ENCODE measurements at places on chromosomes 3 and 15.

GRCh38 chr3:42504334-42505127 lies 2.1 kb downstream of the VIPR1 start:
- DNase-seq = no peak

DNA sequence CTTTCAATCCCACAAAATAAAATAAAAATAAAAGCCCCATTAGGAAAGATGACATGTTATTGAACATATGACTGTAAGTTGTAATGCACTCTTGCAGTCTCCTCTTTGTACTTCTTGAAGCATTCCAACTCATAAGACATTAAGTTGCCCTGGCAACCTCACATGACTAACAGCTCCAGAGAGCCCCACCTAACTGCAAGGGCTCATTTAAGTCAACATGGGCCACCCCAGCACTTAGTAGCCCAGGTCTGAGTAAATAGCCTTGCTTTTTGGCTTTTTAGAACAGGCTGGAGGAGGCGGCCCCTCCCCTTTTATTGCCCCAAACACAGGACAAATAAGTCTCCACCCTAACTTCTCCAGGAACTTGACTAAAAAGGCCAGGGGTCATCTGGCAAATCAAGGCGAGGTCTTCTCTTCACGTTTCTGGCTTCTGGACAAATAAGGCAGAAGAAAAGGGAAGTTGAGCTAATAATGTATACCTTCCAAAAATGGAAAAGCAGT lies 135.1 kb downstream of the TMCO5A start:
- no peak for DNase-seq

GRCh38 chr3:194971965-194972364 lies 286.3 kb downstream of the FAM43A start:
- DNase-seq = no peak

- DNase-seq = no peak
These were observed 74.8 kb upstream of the RPL32 start for GRCh38 chr3:12916159-12916558.

GRCh38 chr15:33639978-33640377 lies 328.3 kb upstream of the CHRM5 start:
- peak; percentile 64 for DNase-seq

GRCh38 chr3:37773911-37774310 lies 87.8 kb upstream of the CTDSPL start:
- no peak for DNase-seq

- no peak for DNase-seq
These were observed 558.7 kb downstream of the MAGI1 start for GRCh38 chr3:65479990-65480389.

DNA sequence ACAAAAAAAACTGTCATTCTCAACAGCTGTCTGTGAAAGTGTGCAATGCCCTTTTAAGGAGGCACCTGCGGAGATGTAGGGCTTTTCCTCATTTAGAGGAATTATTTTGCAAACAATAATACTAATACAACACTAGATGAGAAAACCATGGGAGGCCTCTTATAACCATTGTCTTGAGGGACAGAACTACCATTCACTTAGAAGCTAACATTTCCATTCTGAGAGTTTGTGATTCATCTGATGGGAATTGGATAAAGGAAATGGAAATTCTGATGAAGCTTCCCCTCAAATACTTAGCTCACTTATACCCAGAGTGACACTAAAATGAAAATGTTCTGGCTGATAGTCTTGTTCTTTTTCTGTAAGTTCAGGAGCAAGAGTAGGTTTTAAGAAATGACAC lies 147.7 kb downstream of the CADPS start:
- DNase-seq = no peak

DNA sequence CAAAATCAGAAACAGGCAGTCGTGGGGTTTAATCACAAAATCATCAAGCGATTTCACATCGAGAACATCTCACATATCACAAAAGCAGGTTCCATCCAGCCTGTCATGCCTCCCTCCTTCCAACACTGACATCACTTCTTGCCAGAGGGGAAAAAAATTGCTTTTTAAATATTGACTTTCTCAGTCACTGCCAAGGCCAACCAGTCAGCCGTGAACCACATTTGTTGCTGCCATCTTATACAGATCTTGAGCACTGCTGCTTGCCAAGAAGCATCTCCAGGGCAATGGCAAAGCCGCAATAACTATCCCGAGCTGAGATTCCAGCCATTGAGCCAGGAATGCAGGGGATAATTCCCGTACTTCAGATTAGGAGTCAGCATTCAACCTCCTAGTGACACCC lies 174.6 kb downstream of the ANXA2 start:
- DNase-seq = peak; percentile 67

DNA sequence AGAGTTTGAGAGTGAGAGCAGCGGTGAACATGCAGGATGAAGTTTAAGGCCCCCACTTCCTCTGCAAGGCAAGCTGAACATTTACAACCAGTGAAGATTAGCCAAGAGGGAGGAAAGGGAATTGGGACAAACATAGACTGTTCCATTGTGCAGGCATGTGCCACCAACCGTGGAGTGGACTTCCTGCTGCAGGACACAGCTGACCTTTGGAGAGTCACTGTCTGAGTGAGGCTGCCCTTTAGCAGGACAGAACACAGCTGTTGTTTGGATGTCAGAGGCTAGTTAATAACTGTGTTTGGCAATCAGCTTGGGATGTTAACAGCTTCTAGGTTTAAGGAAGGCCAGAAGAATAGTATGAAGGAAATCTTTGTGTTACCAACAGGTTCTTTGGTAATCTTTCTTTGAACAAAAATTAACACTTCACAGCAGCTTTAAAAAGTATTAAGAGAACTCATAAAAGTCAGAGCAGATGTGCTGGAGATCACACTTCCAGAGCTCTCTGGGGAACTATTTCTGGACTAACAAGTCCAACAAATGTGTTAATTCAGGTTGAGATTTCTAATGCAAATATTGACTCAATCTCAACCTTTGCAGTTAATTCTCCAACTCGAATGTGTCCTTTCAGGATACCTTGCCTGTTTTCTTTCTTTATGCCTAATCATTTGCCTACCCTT lies 31.4 kb downstream of the CTDSPL start:
- DNase-seq = no peak

- DNase-seq = no peak
These were observed 92.9 kb downstream of the GPR156 start for GRCh38 chr3:120192159-120192558.

- no peak for DNase-seq
These were observed 86.4 kb downstream of the POLR2M start for GRCh38 chr15:57792724-57793449.

DNA sequence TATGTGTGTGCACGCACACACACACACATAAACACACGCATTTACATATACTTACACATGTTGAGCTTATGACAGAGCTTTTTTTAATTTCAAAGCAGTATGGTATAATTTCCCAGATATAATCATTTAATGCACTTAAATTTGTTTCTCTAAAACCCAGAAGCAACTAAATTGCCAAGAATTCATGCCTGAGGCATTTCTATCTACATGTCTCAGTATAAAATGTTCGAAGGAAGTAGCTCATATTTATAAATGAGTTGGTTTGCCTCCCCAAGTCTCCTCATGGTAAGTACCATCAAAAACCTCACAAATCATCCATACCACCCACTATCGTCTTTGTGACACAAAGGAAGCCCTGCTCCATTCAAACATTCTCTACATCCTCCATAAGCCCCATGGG lies 130.6 kb downstream of the RPL22L1 start:
- no peak for DNase-seq

- peak; percentile 69 for DNase-seq
These were observed 765.1 kb downstream of the ROBO1 start for GRCh38 chr3:79002465-79003372.

- no peak for DNase-seq
These were observed 63.3 kb upstream of the STRIT1 start for GRCh38 chr3:155356594-155357370.

GRCh38 chr3:87069971-87070370 lies 79.0 kb upstream of the VGLL3 start:
- DNase-seq = no peak

DNA sequence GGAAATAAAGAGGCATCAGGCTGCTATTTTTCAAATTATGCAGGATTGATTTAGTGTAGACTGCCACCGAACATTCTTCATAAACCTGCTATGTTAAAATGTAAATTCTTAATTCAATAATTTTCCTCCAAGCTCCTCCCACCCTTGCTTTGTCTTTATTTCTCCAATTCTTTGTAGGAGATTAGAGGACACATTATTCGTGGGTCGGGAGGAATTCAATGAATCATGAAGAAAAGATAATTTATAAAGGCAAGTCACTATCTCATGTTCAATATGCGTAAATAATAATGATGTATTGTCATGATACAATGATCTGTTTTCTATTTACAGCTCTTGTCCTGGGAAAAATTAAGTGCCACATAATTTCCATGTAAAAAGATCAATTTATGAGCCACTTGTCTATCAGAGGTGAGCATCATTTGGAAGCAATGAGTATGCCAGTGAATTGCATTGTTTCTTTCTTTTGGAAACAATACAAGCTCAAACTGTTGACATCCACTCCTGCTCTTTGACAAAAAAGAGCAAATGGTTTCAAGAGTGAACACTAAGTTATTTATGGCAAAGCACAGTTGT lies 148.0 kb upstream of the MITF start:
- DNase-seq = no peak

- no peak for DNase-seq
These were observed 458.8 kb downstream of the MECOM start for GRCh38 chr3:169204751-169205150.

DNA sequence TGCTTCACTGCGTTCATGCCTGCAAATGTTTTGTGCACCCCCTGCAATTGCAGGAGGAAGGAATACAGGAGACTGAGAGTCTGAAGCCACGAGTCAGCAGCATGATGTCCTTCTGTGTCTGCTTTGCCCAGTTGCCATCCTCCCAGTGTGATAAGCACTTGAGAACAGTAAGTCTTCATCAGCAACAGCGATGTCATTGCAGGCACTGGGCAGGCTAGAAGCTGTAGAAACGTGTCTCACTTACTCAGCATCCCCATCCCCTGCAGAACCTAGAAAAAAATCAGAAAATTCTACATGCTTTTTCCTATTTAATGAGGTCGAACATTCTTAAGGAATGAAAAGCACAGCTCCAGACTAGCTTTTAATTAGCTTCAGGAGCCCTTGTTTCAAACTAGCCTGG lies 156.5 kb upstream of the LPP start:
- DNase-seq = no peak

GRCh38 chr15:41241221-41241964 lies 10.3 kb downstream of the CHP1 start:
- DNase-seq = peak; percentile 80

DNA sequence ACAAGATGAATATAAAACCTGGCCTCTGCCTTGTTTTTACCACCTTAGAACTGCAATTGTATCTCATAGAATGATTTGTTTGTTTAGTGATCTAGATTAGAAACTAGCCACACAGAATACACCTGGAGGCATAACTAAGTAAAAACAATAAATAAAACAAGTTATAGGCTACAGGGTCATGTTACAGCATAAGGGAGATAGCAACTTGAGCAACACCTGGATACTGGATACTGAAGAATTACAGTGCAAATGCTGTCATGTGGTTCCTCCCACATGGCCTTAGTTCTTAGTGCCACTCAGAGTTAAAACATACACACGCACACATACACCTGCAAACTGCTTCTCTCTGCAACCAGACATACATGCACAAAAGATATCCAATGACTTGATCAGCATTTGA lies 563.4 kb upstream of the DPPA4 start:
- DNase-seq = peak; percentile 86

DNA sequence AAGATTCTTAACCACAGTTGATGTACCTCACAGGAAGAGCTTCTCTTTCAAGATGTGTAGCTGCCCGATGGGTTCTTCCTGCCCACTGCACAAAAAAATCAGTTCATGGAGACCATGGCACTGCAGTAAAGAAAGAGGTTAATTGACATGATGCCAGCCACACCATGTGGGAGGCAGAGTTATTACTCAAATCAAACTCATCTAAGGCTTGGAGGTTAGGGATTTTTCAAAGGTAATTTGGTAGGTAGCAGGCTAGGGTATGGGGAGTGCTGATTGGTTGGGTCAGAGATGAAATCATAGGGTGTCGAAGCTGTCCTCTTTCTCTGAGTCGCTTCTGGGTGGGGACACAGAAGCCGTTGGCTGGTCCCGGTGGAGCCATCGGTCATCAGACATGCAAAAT lies 57.4 kb upstream of the BDH1 start:
- DNase-seq = no peak

DNA sequence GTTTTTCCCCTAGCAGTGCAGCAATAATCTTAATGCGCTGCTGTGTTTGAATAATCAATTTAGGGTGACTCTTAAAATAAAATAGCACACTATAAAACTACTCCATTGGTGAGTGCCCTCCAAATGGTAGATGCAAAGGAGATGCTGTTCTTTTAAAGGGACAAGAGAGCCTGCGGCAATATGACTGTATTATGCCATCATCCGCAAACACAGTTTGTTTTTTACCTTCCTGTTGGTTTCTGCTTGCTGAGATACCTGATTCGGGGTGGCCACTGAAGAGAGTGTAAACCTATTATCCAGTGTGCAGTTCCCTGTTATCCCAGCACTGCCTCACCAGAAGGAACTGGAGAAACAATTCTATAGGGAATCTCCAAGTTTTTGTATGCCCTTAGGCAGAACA lies 523.1 kb upstream of the TGFBR2 start:
- DNase-seq = no peak

DNA sequence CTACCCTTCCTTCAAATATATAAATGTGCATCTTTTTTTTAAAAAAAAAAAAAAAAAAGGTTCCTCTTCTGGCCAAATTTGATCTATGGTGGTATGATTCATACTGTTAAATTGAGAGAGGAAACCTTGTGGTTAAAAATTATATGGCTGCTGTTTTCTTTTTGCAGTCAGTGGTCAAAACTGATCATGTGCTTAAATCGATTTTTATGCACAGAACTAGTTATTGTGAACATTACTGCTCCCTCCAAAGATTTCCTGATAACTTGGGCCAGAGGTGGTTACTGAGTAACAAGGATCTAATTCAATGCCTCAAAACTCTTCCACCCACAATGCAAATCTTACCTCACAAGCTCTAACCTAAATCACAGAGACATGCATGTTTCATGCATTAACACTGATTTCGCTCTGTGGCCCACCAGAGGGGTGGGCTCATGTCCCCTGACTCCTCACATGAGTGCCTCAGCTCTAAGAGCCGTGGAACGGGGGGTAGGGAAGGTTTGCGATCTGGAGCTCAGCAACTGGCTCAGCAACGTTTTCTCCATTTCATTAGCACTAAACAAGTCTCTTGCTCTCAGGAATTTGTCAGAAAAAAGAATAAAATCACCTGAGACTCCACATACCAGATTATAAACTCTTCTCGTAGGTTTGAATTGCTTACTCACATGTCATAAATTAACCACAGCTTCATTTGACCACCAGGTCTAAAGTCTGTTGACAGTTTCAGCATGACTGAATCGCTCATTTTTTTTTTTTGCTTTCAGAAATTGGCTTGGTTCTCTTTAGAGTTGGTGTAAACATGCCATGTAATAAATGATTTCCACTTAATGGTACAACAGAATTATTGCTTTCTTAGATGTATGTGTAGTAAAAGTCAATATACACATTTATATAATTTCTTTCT lies 280.4 kb downstream of the CD47 start:
- no peak for DNase-seq

- no peak for DNase-seq
These were observed 92.7 kb downstream of the VGLL4 start for GRCh38 chr3:11551036-11551435.

- DNase-seq = no peak
These were observed 23.0 kb upstream of the GOLGA6C start for GRCh38 chr15:75235051-75235673.

- no peak for DNase-seq
These were observed 22.9 kb downstream of the ANP32A start for GRCh38 chr15:68797599-68798345.

Measured in NCI-H1105 treated with DMSO at 0.1 percent for 48 hours (cell line).